ENCODE measurements at places on chromosomes 16 and 17. TPM values are rescaled to one million over a fixed set of nuclear protein-coding genes. Genes with fewer than 3 reads are reported as not detected.
A peak's percentile ranks its signal among the peaks of the same experiment; 100 is the strongest.

- no peak for DNase-seq
These were observed 143.2 kb downstream of the PHKB start for GRCh38 chr16:47604306-47604705.

DNA sequence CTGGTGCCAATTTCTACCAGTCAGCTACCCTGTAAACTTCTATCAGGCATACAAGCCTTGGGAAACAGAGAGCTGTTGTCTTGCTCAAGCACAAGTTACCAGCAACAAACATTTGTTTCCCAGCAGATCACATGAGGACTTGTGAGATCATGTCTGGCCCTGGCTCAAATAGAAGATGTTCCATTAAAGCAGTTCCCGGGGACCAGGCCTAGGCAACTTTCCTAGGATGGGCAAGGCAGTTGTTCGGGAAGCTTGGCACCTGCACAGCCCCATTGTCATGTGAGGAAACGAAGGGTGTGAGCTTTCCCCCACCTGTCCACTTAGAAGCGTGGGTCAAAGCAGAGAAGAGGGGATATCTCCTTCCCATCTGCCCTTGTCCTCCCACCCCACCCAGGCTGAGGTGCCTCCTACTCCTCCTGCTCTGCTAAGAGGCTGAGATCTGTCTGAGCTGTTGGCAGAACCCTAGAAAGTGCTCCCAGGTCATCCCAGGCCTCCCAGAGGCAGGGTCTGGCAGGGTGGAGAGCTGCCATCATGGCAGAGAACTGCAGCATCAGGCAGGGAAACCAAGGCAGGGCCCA lies 11.2 kb upstream of the SLC47A2 start:
- DNase-seq = peak; percentile 80

GRCh38 chr17:76710863-76711611 lies at the start of gene MXRA7:
TSS of gene MXRA7 (minus strand) at chr17:76710965. CDS start at chr17:76710946, 19 bp downstream.
- DNase-seq = peak; percentile 87

The CDH11 gene
- 313 TPM for total RNA-seq

The GP1BA gene
- not detected for total RNA-seq

The TBX2 gene
- total RNA-seq = 1.2 TPM

The KRTAP2-2 gene
- not detected for total RNA-seq

The RHBDL1 gene
- total RNA-seq = 2.0 TPM

The TBC1D3G gene
- not detected for total RNA-seq

The KRTAP1-1 gene
- total RNA-seq = not detected

The COX10 gene
- 11.8 TPM for total RNA-seq

All from frontal cortex (tissue), 4 donors.